Left lung (tissue), 14 donors: ENCODE measurements at places on chromosomes 1 and 21. TPM values are rescaled to one million over a fixed set of nuclear protein-coding genes. Genes with fewer than 3 reads are reported as not detected.
A peak's percentile ranks its signal among the peaks of the same experiment; 100 is the strongest.

The CAPN9 gene
- 0.84 TPM for polyA plus RNA-seq

GRCh38 chr1:211738691-211739301 is 63.4 kb upstream of the NEK2 start:
- DNase-seq, result no peak
- H3K36me3 ChIP-seq, result no peaks in the 10 kb centered on the region

DNA sequence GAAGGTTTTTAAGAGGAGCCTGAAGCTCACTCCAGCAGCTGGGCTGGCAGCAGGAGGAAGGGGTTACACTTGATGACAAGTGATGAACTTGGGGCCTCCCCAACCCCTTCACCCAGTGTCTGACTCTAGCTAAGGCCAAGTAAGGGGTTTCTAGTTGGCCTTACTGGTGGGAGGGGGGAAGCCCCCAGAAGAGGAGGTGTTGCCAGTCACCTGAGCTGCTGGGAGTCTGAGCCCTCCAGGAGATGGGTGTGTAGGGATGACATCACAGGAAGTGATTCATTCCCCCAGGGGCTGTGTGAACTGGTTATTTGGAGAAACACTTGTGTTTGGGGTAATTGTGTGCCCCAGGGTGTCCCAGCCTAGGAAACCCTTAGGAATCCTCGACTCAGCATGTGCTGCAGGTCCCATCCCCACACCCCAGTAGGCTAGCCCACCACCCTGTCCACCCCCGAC is 3.1 kb downstream of the PADI1 start:
- H3K27ac ChIP-seq, result no peak overlapping the region
- no peak for DNase-seq
- H3K4me3 ChIP-seq, result no peak overlapping the region
- no peaks in the 10 kb centered on the region for H3K36me3 ChIP-seq

GRCh38 chr1:241532864-241533263 is 686 bp downstream of the KMO start:
- peak overlapping the region; percentile 83 for H3K27ac ChIP-seq
- peaks cover 8% of the 10 kb centered on the region for H3K4me1 ChIP-seq
- H3K27me3 ChIP-seq, result no peaks in the 10 kb centered on the region
- no peak overlapping the region for H3K4me3 ChIP-seq
- H3K36me3 ChIP-seq, result no peaks in the 10 kb centered on the region
- DNase-seq, result no peak

- H3K4me3 ChIP-seq, result no peak overlapping the region
- H3K4me1 ChIP-seq, result no peaks in the 10 kb centered on the region
- no peaks in the 10 kb centered on the region for H3K36me3 ChIP-seq
Observed at GRCh38 chr1:162029157-162029556, 5.5 kb upstream of the OLFML2B start.

DNA sequence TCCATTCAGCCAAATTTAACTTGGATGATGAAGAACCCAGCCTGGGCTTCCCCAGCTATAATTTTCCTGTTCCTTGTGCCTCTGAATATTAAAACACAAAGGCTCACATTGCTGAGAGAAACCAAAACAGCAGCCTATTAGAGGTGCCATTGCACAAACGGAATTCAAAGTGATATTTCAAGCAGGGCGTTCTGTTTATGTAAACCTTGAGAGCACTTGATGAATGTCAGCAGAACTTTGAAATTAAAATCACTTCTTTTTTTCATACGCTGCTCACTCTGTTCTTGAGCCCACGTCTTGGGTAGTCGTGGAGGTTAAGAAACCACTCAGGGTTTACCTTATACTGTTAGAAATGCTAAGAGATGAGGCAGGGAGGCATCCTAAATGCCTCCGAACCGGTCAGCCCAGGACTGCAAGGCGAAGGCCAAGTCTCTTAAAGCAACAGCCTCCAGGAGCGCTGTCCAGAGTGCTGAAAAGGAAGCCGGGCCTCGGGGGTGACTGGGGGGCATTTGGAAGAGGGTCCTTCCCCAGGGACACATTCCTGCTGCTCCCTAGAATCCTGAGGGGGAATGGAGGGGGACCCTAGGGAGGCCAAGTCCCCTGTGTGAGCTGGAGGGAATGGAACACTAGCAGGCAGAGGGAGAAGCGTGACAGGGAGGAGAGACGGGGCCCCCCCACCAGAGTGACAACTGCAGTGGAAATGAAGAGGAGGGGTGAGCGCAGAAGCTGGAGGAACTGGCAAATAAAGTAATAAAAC is 154.8 kb upstream of the VAMP3 start:
- H3K4me1 ChIP-seq, result no peaks in the 10 kb centered on the region
- H3K4me3 ChIP-seq, result no peak overlapping the region
- H3K36me3 ChIP-seq, result no peaks in the 10 kb centered on the region
- DNase-seq, result peak; percentile 68
